Stomach (tissue), 19 donors: ENCODE measurements at places on chromosomes 16 and 17. TPM values are rescaled to one million over a fixed set of nuclear protein-coding genes. Genes with fewer than 3 reads are reported as not detected.

DNA sequence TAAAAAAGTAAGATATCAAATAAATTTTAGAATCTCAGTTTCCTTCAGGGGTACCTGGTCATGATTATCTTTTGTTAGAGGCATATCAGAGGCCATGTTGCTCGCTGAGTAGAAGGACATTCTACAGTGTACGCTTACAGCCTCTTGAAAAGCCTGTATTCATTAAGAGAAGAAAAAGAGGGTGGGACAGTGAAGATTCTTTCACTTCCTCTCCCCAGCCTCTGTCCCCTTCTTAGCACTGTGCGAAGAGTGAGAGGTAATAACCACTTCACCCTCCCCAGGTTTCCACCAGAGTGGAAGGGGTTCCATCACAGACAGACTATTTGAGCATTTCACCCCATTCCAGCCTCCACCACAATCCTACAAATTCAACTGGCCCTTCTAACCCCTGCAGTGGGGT, 4.8 kb upstream of the LPO start:
- H3K27me3 ChIP-seq, result peaks cover 79% of the 10 kb centered on the region
- no peak for DNase-seq
- H3K36me3 ChIP-seq, result no peaks in the 10 kb centered on the region
- H3K4me1 ChIP-seq, result no peaks in the 10 kb centered on the region
- H3K4me3 ChIP-seq, result no peak overlapping the region

Gene CTRB2
- total RNA-seq, result not detected

Gene CCL16
- total RNA-seq, result not detected

DNA sequence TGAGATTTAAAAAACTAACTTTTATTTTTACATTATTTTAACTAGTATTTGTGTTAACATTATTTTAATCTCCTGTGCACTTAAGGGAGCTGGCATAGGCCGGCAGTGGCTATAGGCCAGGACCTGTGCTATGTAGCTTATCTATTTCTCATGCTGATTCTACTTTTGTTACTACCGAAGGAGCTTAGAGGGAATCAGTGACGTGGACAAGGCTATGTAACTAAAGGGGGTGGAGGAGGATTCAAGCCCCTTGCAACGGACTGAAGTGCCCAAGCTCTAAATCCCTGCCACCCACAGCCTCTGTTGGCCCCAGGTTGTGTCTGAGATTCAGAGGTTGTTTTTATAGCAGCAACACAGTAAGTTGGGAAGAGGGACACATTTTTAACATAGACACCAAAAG, 356.4 kb downstream of the WWOX start:
- H3K27ac ChIP-seq, result no peak overlapping the region
- no peaks in the 10 kb centered on the region for H3K27me3 ChIP-seq
- no peaks in the 10 kb centered on the region for H3K4me1 ChIP-seq
- H3K4me3 ChIP-seq, result no peak overlapping the region
- no peak for DNase-seq

DNA sequence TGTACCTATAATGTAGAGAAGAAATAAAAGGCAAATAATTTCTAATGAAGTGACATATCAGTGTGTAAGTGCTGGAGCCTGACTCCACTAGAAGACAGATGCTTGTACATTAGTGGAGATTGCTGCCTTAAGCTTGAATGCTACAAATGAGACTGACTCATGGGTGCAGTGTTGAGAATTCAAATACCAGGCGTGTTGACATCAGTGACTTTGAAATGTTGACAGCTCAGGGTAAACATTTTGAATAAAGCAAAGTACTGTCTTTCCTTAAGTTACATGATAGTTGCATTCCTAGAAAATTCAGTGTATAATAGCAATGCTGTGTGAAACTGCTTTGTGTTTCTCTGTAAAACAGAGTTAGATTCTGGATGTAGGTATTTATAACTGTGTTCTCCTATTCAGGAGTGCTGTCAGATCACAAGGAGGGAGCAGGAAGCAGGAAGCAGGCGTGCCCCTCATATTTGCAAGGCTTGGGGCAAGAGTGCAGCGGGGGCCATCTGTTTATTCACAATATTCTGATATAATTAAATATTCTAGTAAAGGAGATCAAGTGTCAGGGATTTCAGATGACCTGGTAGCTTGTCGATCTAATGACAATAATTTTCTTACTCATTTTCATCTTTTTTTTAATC, 119.0 kb downstream of the SPECC1 start:
- no peak overlapping the region for H3K4me3 ChIP-seq
- DNase-seq, result no peak
- H3K27me3 ChIP-seq, result no peaks in the 10 kb centered on the region
- H3K27ac ChIP-seq, result no peak overlapping the region

- H3K4me3 ChIP-seq, result no peak overlapping the region
- DNase-seq, result peak; percentile 72
- H3K36me3 ChIP-seq, result peaks cover 92% of the 10 kb centered on the region
Measured at GRCh38 chr17:57121308-57122042, 36.4 kb downstream of the AKAP1 start.

Gene KRTAP1-5
- total RNA-seq, result not detected

GRCh38 chr16:11280616-11281522, at the start of gene PRM1:
PRM1 (minus strand) TSS chr16:11281330; CDS start chr16:11281238, 92 bp downstream.
- H3K27me3 ChIP-seq, result no peaks in the 10 kb centered on the region
- peaks cover 15% of the 10 kb centered on the region for H3K4me1 ChIP-seq
- H3K36me3 ChIP-seq, result no peaks in the 10 kb centered on the region
- DNase-seq, result no peak
- no peak within 1 kb of the TSS for H3K27ac ChIP-seq

- peak overlapping the region; percentile 95 for H3K27ac ChIP-seq
- peak; percentile 55 for DNase-seq
- no peaks in the 10 kb centered on the region for H3K36me3 ChIP-seq
Measured at GRCh38 chr17:4479340-4479981, 19.2 kb upstream of the SPNS2 start.

GRCh38 chr16:77043076-77043475, 147.9 kb upstream of the MON1B start:
- H3K36me3 ChIP-seq, result no peaks in the 10 kb centered on the region
- no peak overlapping the region for H3K27ac ChIP-seq
- H3K4me3 ChIP-seq, result no peak overlapping the region
- no peaks in the 10 kb centered on the region for H3K4me1 ChIP-seq

- H3K4me3 ChIP-seq, result peak overlapping the region; percentile 61
- H3K36me3 ChIP-seq, result peaks cover 3% of the 10 kb centered on the region
- peak overlapping the region; percentile 88 for H3K27ac ChIP-seq
- H3K4me1 ChIP-seq, result peaks cover 7% of the 10 kb centered on the region
- no peaks in the 10 kb centered on the region for H3K27me3 ChIP-seq
Measured at GRCh38 chr17:31008374-31009041, 37.7 kb downstream of the RNF135 start.

DNA sequence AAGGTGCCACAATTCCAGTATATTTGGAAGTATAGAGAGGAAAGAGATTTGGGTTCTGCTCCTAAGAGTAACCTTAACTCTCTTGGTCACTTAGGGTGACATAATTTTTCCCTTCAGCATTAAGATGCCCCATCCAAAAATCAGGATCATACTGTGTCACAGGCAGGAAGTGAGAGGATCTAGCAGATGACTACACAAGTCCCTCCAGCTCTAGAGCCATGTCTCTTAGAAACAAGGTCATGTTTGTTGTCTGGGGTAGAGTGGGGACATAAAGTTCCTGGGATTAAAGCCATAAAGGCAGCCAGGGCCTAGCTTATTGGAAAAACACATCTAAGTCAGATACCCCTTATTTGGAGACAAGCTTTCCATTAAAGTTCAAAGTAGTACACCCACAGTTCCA, 2.7 kb downstream of the CCL8 start:
- H3K27me3 ChIP-seq, result no peaks in the 10 kb centered on the region
- H3K36me3 ChIP-seq, result no peaks in the 10 kb centered on the region
- H3K4me3 ChIP-seq, result no peak overlapping the region
- no peaks in the 10 kb centered on the region for H3K4me1 ChIP-seq
- H3K27ac ChIP-seq, result no peak overlapping the region

DNA sequence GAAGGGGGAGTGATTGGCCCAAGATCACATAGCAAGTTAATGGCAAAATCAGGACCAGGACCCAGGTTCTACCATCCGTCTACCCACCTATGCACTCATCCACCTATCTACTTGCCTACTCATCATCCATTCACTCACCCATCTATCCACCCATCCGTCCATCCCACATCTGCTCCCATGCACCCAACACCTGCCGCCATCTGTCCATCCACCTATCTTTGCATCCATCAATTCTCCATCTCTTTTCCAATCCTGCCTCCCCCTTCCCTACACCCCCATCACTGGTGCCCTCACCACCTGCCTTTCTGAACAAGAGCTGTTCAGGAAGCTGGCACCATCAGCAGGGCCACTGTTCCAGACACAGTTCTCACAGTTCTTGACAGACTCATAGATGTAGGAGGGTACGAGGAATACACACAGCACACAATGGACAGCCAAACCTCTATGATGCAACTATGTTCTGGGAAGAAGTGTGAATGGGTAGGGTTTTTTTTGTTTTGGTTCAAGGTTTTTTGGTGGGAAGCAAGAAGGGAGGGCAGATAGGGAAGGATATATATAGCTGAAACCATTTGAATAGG, 4.5 kb downstream of the SAMD14 start:
- H3K36me3 ChIP-seq, result no peaks in the 10 kb centered on the region
- no peak overlapping the region for H3K27ac ChIP-seq
- H3K4me3 ChIP-seq, result no peak overlapping the region
- DNase-seq, result no peak

Gene CXCL16
- total RNA-seq, result 30.9 TPM

DNA sequence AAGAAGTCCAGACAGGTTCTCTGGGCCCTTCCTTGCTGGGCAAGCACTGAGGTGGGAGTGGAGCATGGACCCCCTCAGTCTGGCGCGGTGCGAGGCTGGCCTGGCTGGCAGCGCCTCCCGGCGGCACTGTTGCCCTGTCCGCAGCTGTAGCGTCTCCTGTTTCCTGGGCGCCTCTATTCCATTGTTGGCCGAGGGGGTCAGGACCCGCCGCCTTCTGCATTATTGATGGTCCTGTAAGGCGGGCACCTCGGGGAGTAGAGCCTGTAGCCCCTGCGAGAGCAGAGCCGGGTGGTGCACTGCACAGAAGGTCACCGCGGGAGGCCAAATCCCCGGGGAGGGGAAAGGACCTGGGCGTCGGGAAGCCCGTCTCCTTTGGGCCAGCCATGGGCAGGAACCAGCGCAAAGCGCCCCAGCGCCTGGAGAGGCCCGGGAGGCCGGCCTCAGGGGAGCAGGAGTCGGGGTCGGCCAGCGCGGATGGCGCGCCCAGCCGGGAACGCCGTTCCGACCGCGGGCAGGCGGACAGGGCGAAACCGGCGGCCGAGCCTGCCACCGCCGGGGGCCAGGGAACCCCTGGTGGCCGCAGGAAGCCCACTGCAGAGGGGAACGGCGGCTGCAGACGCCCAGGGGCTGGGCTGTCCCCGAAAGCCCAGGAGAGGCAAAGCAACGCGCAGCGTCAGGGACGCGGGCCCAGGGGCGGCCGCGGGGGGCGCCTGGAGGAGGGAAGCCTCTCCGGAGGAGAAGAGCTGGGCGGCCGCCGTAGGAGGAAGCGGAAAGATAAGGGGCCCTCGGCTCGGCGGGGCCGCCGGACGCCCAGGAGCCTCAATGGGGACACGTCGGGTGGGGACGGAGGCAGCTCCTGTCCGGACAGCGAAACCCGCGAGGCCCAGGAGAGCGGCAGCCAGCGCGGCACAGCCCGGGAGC, at the start of gene MYO15B:
TSS of gene MYO15B (plus strand) at position 126 of the 921 bp plus-strand sequence. CDS start at position 384, 258 bp downstream.
- peaks cover 40% of the 10 kb centered on the region for H3K4me1 ChIP-seq
- H3K36me3 ChIP-seq, result peaks cover 7% of the 10 kb centered on the region
- H3K4me3 ChIP-seq, result peak within 1 kb of the TSS; percentile 60
- peak; percentile 90 for DNase-seq
- no peaks in the 10 kb centered on the region for H3K27me3 ChIP-seq

Gene RRAD
- 2.6 TPM for total RNA-seq

Gene RNF43
- total RNA-seq, result 269 TPM

- H3K27ac ChIP-seq, result no peak overlapping the region
- H3K4me3 ChIP-seq, result no peak overlapping the region
- no peak for DNase-seq
- no peaks in the 10 kb centered on the region for H3K27me3 ChIP-seq
- peaks cover 20% of the 10 kb centered on the region for H3K36me3 ChIP-seq
- peaks cover 31% of the 10 kb centered on the region for H3K4me1 ChIP-seq
Measured at GRCh38 chr17:411421-412120, 59.0 kb upstream of the RPH3AL start.

Gene ZDHHC1
- total RNA-seq, result 8.5 TPM

Gene NPIPA8
- total RNA-seq, result 21.7 TPM

GRCh38 chr16:24002619-24003018, 166.8 kb downstream of the PRKCB start:
- H3K27me3 ChIP-seq, result no peaks in the 10 kb centered on the region
- H3K36me3 ChIP-seq, result no peaks in the 10 kb centered on the region
- no peak overlapping the region for H3K27ac ChIP-seq
- DNase-seq, result no peak
- no peak overlapping the region for H3K4me3 ChIP-seq

- H3K4me3 ChIP-seq, result no peak overlapping the region
- no peaks in the 10 kb centered on the region for H3K4me1 ChIP-seq
- H3K36me3 ChIP-seq, result no peaks in the 10 kb centered on the region
- DNase-seq, result no peak
- H3K27me3 ChIP-seq, result no peaks in the 10 kb centered on the region
- no peak overlapping the region for H3K27ac ChIP-seq
Measured at GRCh38 chr16:49365711-49366509, 7.7 kb upstream of the C16orf78 start.

GRCh38 chr17:66002812-66003211, 189.1 kb downstream of the CEP112 start:
- no peak overlapping the region for H3K27ac ChIP-seq
- no peaks in the 10 kb centered on the region for H3K4me1 ChIP-seq
- no peaks in the 10 kb centered on the region for H3K27me3 ChIP-seq
- no peak overlapping the region for H3K4me3 ChIP-seq

Gene USP43
- total RNA-seq, result 10.3 TPM

DNA sequence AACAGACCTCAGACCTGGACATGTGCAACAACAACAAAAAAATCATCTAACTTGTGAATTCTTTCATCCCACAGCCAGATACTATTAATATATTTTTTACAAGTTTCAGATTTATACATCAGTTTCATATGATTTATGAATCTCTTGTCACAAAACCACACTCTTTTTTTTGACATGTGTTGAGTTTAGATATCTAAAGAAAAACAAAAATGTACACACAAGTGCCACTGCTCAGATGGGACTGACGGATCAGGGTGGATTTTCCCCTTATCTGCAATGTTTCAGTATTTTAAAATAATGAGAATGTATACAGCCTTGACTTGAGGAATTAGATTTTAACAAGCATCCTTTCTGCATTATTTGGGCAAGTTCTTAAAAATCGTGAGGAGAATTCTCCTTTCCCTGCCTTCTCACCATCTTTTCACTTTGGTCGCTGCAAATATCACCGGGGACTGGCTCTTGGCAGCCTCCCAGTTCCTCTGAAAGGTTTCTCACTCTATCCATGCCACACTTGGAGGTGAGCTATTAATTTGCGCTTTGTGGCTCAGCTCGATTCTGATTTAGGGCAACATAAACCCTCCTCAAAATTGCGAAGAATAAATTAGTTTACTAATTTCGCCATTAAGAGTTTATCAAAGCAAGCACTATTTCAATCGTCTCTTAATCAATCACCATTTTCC, 225.7 kb downstream of the XYLT1 start:
- DNase-seq, result no peak
- no peak overlapping the region for H3K4me3 ChIP-seq
- no peak overlapping the region for H3K27ac ChIP-seq
- H3K4me1 ChIP-seq, result peaks cover 13% of the 10 kb centered on the region
- no peaks in the 10 kb centered on the region for H3K36me3 ChIP-seq
